ENCODE measurements at places on chromosomes 4 and X. TPM values are rescaled to one million over a fixed set of nuclear protein-coding genes. Genes with fewer than 3 reads are reported as not detected.

The SSX4 gene
- not detected for total RNA-seq

The NDNF gene
- 0.11 TPM for total RNA-seq

The PITX2 gene
- not detected for total RNA-seq

The SPANXN4 gene
- not detected for total RNA-seq

The NEIL3 gene
- 24.0 TPM for total RNA-seq

The IL3RA gene
- total RNA-seq, result 0.77 TPM

The GUCY1B1 gene
- not detected for total RNA-seq

The SPANXC gene
- total RNA-seq, result not detected

The POLR2B gene
- total RNA-seq, result 117 TPM

The TBL1X gene
- total RNA-seq, result 31.1 TPM

The HTR2C gene
- total RNA-seq, result not detected

The FGFR3 gene
- total RNA-seq, result 0.14 TPM

The TBX22 gene
- not detected for total RNA-seq

The LRAT gene
- total RNA-seq, result not detected

The GLOD5 gene
- not detected for total RNA-seq

The GSX2 gene
- not detected for total RNA-seq

The CLDN34 gene
- total RNA-seq, result not detected

GRCh38 chrX:153190381-153190780, 11.3 kb downstream of the MAGEA1 start:
- DNase-seq, result no peak

DNA sequence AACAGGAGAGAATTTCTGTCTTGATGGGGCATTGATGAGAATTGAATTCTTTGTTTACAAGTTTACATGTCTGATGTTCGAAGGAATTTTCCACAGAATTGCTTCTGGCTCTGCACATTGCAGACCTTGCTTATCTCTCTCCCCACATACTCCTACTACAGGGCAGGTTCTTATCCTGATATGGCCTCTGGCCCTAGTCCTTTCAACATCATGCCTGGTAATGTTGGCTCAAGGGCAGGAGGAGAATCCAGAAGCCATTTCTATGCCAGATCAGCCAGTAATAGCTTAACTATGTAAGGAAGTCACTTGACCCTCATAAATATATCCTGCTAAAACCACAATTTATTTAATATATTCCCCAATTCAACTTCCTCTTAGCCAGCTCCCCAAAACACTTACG, 24.3 kb upstream of the TSPAN5 start:
- DNase-seq, result no peak

DNA sequence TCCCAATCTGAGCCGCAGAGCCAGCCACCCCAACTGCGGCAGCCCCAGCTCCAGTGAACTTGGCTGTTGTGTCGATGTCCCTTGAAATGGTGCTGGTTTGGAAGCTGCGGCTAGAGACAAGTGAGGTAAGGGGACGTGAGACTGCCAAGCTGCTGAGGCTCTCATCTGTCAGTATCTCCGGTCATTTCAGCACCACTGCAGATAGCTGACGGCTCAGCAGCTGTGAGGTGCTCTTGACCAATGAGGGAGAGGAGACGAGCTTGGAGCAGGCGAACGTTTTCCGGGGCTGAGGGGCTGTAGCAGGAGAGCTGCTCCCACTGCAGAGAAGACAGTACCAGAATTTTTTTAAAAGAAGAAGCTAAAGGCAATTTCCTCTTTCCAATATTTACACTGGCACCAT, 175.5 kb upstream of the CASK start:
- DNase-seq, result no peak

- DNase-seq, result no peak
Measured at GRCh38 chrX:117429501-117429900, 687.1 kb downstream of the KLHL13 start.

GRCh38 chrX:13598877-13599276, 29.5 kb downstream of the EGFL6 start:
- DNase-seq, result no peak

GRCh38 chr4:47704693-47705325, 133.1 kb downstream of the CORIN start:
- DNase-seq, result no peak

- no peak for DNase-seq
Measured at GRCh38 chr4:73272816-73273215, 14.2 kb upstream of the ANKRD17 start.

DNA sequence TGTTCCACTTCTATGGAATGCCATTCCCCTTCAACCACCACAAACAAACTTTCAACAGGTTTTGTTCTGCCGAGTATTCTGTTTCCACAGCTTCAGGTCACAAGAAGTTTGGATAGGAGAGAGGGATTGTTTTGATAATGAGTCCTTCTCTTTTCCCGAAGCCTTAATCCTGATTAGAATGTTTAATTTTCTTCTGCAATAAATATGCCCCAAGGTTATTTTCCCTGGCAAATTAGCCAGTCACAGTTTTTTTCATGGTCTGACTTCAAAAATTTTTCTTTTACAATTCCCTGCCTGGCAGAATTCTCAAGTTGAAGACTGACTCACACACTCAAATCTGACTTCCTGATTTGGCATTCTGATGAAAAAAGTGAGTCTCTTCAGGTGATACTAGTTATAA, 33.1 kb upstream of the EDNRA start:
- DNase-seq, result no peak

DNA sequence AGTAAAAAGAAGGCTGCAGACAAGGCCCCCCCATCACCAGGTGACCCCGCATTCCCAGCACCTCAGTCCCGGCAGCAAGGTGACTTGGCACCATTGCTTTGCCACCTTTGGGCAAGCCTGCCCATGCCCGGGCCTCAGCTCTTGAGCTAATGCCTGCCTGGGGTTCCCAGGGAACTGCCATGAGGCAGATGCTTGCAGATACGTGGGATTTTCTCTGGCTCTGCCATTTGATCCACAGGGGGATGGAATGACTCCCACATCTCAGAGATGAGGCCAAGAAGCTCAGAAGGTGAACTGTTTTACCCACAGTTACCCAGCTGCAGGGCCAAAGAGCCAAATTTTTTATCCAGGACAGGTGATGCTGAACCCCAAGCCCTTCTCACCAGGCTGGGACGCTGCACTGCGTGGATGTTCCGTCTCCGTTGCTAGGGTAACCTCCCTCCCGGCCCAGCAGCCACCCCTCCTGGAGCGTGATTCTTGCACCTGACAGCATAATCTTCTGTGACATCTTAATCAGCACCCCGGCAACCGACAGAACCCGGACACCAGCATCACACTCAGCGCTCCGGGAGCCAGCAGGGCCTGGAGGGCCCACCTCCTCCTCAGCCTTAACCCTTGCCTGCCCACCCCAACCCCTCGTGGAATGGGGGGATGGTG, 15.7 kb upstream of the MSX1 start:
- no peak for DNase-seq

- DNase-seq, result no peak
Measured at GRCh38 chrX:69066966-69067525, 98.2 kb downstream of the PJA1 start.

DNA sequence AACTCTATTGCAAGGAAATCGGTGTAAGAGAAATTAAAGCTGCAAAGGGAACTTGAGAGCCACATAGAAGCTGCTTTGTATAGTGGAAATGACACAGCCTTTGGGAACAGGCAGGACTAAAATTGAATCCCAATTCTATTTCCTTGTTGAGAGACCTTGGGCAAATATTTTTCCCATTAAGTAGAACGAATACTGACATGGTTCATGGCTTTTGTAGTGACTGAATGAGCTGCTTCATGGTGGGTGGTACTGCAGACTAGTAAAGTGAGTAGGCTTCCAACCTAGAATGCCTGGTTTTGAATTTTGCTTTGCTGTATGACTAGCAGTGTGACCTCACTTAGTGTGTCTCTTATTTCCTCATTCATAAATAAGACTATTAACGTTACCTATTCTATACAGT, 182.2 kb upstream of the KCNIP4 start:
- no peak for DNase-seq

DNA sequence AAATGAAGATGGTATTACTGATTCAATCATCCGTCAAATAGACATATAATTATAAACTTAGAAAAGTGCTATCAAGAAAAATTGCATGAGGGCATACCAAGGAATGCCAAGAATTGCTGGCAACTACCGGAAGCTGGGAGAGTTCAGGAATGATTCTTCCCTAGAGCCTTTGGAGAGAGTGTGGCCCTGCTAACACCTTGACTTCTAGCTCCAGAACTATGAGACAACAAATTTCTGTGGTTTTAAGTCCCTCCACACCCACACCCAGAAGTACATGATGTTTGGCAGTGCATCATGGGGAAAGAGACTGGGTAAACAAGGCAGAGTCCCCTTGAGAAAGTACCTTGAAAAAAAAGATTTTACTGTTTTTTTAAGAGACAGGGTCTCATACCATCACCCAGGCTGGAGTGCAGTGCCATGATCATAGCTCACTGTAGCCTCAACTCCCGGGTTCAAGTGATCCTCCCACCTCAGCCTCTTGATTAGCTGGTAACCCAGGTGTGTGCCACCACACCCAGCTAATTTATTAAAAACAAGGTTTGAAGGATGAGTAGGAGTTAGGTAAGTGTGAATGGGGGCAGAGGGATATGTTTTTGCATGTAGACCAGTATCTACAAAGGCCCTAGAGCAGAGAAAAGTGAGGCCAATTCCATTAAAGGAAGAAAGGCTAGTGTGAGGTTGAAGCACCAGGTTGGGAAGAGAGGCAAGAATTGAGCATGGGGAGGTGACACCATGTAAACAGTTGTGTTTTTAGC, 53.1 kb downstream of the GSX2 start:
- no peak for DNase-seq

DNA sequence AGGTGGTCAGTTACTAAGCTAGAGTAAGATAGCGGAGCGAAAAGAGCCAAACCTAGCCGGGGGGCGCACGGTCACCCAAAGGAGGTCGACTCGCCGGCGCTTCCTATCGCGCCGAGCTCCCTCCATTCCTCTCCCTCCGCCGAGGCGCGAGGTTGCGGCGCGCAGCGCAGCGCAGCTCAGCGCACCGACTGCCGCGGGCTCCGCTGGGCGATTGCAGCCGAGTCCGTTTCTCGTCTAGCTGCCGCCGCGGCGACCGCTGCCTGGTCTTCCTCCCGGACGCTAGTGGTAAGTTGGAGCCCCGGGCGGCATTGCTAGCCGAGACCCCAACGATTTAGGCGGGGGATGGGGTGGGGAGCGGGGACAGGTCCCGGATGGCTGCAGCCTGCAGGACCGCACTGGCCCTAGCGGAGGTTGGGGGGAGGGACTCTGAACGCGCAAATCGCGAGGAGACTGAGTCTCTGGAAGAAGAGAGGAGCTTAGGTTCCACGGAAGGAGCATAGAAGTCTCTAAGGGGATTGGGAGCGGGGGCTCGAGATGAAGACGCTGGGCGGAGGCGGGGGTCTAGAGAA, 573 bp downstream of the HTR2C start:
- DNase-seq, result no peak

GRCh38 chr4:24417206-24417605, 167.1 kb downstream of the DHX15 start:
- no peak for DNase-seq

- DNase-seq, result no peak
Measured at GRCh38 chr4:24778464-24779225, 16.7 kb upstream of the SOD3 start.

GRCh38 chrX:152343306-152343705, 107.8 kb downstream of the GABRA3 start:
- no peak for DNase-seq

- no peak for DNase-seq
Measured at GRCh38 chr4:140099983-140100382, 54.0 kb downstream of the MAML3 start.

DNA sequence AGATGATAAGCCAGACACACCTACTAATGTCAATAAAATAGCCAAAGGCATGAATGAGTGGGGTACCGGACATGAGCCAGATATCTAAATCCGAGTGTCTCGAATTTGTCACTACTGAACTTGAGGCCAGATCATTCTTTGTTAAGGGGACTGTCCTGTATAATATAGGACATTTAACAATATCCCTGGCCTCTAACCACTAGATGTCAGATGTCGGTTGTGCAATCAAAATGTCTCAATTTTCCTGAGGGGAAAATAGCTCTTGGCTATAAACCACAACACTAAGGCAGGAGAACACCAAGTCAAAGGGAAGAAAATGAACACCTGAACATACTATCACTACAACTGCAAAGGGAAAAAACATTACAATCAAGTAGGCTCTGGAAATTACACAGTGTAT, 154.5 kb downstream of the GPM6A start:
- no peak for DNase-seq

GRCh38 chr4:81667539-81667938, 195.8 kb upstream of the RASGEF1B start:
- DNase-seq, result no peak

- DNase-seq, result no peak
Measured at GRCh38 chr4:8674311-8674885, 81.8 kb downstream of the CPZ start.

- no peak for DNase-seq
Measured at GRCh38 chrX:56987741-56988140, 7.6 kb downstream of the SPIN3 start.

DNA sequence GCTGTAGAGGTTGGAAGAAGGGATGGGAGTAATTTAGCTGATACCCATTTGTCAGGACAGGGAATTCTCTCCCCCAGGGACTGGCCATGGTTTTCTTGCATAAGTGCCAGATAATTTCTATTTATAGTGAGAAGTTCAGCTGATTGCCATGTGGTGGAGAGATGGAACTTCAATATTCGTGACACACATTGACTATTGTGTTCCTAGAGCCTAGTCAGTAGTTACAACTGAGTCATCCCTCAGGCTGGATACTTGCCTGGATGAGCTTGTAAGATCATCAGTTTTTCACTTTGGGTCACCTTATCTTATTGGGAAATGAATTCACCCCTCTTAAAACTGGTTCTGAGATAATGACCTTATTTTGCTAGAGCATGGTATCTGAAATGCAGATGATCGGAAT, 32.2 kb downstream of the CFAP299 start:
- DNase-seq, result no peak

- DNase-seq, result no peak
Measured at GRCh38 chrX:40054793-40055192, 43.0 kb downstream of the BCOR start.

GRCh38 chrX:135480076-135480475, 40.4 kb upstream of the INTS6L start:
- no peak for DNase-seq

DNA sequence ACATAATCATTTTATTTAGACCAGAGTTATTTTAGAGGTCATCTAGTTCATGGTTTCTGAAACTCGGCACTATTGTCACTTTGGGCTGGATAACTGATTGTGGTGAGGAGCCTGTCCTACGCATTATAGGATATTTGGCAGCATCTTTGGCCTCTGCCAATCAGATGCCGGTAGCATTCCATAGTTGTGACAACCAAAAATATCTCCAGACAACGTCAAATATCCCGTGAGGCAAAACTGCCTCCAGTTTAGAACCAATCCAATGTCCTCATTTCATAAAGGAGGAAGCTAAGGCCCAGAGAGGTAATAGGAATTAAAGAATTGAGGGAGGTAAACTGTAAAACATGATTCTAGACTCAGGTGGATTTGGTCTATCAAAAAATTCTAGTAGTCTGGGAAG, 6.1 kb downstream of the ZMAT1 start:
- no peak for DNase-seq
